Activated T-cell treated with anti-CD3 and anti-CD28 coated beads, Interleukin-2, amount 50 U/mL, for 48 hours (primary cell): ENCODE measurements at places on chromosomes 5 and 9.

DNA sequence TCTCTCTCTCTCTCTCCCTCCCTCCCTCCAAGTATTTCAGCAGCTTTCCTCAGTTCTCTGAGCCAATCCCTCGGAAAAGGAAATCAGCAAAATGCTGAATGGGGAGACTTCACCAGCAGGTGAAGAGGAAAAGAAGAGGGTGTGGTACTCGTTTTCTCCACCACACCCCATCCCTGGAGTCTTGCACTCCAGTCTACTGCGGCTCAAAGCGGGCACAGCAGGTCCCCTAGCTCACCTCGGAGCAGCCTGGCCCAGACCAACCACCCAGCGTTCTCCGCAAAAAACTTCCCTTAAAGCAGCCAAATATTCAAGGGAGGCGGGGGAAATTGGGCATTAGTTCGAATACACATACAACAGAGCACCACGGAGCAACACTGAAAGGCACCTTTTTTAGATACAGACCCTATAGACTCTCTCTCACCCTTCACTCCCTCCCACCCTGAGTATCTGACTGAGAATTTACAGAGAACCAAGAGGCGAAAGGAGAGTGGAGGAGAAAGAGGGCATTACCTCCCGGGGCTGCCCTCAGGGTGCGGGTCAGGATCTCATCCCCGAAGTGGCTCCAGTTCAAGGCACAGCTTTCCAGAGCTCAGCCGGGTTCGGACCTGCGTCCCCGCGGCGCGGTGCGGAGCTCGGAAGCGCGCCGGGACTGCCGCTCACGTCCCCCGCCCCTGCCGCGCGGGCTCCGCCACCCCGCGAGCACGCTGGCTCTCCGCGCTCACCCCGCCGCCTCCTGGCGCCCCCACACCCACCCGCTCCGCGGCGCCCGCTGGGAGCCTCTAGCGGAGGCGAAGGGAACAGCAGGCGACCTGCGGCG is 1638.5 kb upstream of the C9orf72 start:
- DNase-seq = peak; percentile 69

DNA sequence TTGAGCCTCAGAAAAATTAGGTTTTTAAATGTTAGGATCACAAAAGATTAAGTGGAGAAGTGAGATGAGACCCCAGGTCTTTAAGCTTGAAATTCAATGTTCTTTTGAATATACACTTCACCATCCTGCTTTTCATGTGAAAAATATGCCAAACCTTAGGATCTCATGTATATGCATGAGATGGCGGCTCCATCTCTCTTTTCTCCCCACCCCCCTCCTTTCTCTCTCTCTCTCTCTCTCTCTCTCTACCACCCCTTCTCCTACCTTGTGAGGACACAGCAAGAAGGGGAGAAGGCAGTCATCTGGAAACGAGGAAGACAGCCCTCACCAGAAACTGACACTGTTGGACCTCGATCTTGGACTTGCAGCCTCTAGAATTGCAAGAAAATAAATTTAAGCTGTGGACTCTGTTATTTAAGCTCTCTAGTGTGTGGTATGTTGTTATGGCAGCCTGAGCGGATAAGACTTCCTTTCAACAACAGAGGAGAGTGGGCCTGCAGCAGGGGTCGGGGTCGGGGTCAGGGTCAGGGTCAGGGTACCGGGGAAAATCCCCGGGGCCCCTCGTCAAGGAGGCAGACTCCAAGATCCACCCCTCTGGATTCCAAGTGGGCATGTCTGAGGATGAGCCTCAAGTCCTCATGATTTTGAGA is 16.4 kb upstream of the ALDH1B1 start:
- DNase-seq = no peak

DNA sequence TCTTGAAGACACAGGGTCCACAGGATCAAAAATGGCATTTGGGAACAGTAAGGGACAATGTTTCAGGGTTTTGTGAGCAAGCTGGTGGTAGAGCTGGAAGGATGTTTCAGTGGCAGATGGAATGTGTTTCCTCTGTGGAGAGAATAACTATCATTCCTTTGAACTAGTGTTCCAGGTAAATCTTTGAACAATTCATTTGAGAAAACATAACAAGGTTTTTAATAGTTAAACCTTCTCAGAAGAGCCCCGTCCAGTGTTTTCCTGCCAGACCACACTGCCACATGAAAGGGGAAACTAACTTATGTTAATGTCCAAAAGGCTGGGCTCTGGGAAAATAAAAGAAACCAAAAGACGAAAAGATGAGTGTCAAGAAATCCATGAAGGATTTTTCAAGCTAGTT is 207.0 kb upstream of the ZNF462 start:
- no peak for DNase-seq

GRCh38 chr5:134110382-134110781 is 4.1 kb upstream of the TCF7 start:
- no peak for DNase-seq

DNA sequence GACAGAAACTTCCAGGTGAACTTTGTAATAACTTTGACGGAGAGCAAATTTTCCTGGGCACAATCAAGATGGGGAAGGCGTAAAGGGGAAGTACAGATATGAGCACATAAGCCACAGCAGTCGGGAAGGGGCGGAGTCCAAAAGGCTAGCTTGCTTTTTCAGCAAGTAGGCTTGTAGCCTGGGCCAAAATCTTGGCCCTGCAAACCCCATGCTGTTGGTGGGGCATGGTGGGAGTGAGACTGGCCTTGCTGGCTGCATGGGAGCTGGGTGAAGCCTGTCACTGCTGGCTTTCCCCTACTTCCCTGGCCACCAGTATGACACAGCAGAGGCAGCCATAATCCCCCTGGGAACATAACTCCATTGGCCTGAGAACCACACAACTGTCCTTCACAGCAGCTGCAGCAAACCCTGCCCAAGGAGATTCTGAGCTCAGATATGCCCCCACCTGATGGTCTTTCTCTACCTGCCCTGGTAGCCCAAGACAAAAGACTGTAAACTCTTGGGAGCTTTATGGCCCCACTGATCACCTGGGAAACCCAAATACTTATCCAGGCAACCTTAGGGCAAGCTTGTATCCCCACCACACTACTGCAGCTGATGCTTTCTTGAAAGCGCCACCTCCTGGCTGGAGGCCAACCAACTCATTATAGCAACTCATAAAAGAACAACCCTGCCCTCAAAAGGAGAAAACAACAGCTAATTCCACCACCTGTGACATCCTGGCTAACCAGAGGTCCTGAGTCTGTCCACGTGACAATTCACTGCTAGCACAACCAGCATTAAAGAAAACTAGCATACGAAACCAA is 24.0 kb downstream of the DCTN4 start:
- DNase-seq = peak; percentile 32

DNA sequence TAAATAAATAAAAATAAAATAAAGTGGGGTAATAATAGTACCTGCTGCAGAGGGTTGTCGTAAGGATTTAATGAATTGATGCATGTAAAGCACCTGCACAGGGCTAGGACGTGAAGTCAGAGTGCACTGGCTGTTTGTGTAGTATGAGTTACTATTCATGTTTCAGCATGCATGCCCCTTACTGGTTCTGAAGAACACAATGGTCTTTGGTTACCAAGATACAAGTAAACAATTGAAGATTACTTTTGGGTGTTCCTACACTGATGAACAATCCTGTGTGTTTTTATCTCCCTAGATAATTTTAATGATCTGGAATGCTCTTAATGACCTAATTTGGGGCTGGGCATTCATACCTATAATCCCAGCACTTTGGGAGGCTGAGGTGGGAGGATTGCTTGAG is 23.2 kb upstream of the PRRC2B start:
- DNase-seq = no peak

DNA sequence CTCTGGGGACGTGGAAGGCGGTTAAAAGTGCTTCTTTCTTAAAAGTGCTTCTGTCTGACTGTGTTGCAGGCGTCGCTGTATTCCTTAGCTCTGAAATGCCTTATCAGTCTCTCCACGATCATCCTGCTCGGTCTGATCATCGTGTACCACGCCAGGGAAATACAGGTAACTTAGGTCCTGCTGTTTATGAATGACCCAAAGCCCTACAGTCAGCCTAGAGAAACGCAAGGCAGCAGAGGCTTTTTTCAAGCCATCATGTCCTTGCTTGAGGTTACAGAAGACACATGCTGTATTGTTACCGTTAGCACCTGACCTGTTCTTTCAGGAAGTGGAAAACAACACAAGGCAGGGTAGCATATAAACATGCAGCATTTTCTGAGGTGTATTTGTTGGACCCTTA is 2.0 kb downstream of the KCNN2 start:
- no peak for DNase-seq

GRCh38 chr5:141825791-141826560 is 52.2 kb downstream of the PCDH1 start:
- DNase-seq = no peak

DNA sequence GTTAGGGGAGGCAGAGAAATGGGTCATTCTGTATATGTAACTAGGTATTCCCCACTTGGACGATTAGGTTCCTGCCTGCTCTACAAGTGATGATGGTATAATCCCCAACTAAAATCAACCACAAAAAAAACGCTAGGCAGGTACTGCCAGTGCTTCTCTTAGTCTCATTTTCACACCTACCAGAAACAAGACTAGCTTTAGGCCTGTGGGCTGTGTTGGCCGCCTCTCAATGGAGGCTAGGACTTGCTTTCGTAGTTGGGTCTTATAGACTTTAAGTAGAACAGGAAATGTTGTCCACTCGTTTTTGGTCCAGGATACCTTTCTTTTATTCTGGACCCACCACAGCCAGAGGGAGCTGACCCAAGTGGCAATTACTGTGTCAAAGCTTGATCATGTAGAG is 111.8 kb downstream of the UNC13B start:
- DNase-seq = no peak

- no peak for DNase-seq
These were observed 27.6 kb downstream of the TPD52L3 start for GRCh38 chr9:6355728-6356127.

- no peak for DNase-seq
These were observed 13.3 kb upstream of the NKD2 start for GRCh38 chr5:995318-995717.

DNA sequence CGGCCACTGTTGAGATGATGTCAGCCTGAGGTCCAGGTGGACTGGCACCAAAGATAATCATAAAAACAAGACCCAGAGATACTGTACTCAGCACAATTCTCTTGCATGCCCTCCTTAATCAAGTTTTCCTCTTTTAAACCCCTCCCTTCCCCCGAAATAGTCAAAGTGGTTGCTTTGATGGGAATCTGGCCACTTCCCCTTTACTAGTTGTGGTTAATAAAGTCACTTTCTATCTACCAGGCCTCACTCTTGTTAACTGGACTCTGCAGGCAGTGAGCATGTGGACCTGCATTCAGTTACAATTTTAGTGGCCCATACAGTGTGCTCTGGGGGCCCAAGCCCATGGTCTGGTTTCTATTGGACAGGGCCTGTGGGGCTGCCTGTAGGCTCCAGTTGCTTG is 17.5 kb downstream of the FBP2 start:
- DNase-seq = no peak

GRCh38 chr5:114477816-114478334 is 116.0 kb downstream of the KCNN2 start:
- DNase-seq = no peak

- no peak for DNase-seq
These were observed 50.2 kb upstream of the SLC30A5 start for GRCh38 chr5:69043655-69043996.

GRCh38 chr9:82128011-82128696 is 139.6 kb downstream of the SPATA31D1 start:
- no peak for DNase-seq
